ENCODE measurements at places on chromosomes 4 and X. TPM values are rescaled to one million over a fixed set of nuclear protein-coding genes. Genes with fewer than 3 reads are reported as not detected.

SATL1 gene
- total RNA-seq: not detected

DNA sequence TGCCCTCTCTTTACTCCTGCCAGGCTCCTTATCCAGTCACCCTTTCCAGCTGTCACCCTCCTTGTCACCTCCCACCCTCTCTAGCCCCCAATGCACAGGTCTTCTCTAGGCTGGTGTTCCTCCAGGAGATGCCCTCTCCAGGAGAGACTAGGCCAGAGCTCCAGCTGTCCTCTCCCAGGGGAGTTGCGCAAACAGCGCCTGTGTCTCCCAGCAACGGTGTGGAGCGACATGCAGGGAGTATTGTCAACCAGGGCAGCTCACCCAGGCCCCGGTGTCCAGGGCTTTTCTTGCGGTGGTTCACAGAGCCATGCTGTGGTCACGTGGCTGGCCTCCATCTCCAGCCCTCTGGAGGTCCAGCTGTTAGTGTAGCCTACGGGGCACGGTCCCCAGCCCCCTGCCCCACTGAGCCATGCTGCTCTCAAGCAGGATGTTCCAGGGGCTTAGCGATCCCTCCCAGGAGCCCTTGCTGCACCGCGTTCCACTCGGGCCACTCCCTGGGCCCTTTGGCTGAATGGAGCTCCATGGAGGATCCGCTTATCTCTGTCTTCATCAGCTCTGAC lies 34.8 kb downstream of the CCNQ start:
- no peak for DNase-seq

DNA sequence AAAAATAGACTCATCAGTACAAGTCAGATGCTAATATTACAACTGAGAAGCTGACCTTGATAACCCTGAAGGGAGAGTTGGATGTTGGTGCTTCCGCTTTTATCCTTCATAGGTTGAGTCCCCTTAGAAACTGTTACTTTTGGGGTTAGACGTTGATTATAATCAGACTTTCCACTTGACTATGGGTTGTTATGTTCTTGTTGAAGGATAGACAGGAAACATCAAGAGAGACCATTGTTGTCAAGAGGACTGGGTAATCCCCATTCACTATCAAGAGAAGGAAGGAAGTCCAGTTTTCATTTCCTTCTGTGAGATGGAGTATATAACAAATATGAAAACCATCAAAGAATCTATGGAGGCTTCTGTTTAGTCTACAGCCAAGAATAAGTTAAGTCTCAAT lies 229.9 kb upstream of the AFF2 start:
- no peak for DNase-seq

DNA sequence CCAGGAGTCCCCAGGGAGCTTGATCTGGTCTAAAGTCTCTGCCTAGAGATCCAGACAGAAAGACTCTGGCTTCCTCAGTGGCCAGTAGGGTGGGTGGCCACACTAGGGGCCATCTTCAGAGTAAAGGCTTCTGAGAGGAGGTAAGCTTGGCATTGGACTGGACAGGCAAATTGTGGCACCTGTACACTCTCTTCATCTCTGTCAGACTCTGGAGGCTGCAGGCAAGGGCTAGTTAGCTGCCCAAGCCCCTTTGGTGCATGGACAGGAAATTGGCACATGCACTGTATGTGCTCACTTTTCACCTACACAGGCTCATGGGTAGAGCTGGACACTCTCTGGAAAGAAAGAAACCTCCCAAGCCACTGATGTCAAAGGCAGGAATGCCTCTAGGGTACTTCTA lies 142.8 kb downstream of the PJA1 start:
- DNase-seq: no peak

MAOB gene
- total RNA-seq: 0.06 TPM

- no peak for DNase-seq
Measured at GRCh38 chr4:17718471-17718870, 63.0 kb downstream of the FAM184B start.

DNA sequence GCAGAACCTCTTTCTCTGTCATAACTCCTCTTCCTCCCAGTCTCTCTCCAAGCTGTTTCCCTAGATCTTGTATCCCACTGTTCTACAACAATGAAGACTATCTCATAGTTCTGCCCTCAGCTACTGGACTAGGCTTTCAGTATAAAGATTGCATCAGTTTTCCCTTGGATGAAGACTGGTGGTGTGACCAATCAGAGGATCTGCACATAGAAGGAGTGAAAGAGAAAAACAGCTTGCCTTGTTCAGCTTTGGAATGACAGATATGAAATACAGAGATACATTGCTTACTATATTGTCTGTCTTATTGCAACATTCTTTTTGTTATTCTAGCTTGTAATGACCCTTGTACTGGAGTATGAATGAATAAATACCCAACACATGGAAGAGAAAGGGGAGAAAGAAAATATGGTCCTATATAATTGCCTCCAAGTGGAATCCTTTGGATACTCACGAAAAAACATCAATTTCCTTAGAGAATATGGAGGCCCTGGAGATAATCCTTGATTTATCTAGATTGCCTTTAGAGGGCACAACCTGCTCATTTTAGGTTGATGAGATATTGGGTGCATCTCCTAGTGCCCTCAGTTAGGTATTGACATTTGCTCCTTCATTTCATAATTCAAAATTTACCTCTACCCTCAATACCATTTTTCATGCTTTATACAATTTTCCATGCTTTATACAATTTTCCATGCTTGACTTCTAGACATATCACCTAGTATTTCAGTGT lies 395.8 kb downstream of the NAF1 start:
- DNase-seq: no peak

TCEAL9 gene
- 93.6 TPM for total RNA-seq
